ENCODE measurements at places on chromosomes 11 and 22.

DNA sequence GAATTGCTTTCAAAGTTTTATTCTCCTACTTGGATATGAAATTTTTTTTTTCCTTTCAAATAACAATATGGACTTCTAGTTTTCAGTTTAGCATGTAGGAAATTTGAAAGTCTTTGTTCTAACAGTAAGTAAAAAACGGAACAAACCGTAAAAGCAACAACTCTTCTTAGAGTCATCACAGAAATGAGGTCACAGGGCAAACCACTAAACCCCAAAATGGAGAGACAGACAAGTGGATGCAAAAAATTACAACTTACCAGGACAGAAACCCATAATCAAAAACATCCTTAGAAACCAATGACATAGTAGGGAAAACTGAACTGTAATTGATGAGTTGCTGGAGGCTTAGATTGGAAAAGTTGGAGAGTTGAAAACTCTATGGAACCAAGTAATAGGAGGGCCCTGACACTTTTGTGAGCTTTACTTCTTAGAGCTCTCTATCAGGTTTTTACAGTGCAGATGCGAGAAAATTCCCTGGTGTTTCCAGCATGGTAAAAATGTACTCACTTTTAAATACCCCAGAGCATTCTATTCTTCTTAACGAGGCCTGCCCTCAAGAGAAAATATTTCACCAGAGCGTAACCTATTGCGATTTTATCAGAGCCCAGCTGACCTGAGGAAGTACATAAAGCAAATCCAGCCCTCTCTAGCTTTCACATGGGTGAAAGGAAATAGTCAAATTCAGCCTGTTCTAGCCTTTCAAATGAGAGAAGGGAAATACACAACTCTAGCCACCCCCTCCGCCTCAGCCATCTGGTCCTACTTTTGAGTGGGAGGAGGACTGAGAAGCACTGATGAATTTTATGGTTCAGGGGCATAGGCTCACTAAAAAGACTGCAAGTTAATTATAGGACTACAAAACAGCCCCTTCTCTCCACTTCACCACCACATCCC is 39.1 kb downstream of the CASP12 start:
- no peak for DNase-seq

- DNase-seq: no peak
Observed at GRCh38 chr11:57339328-57339727, 1.2 kb downstream of the P2RX3 start.

DNA sequence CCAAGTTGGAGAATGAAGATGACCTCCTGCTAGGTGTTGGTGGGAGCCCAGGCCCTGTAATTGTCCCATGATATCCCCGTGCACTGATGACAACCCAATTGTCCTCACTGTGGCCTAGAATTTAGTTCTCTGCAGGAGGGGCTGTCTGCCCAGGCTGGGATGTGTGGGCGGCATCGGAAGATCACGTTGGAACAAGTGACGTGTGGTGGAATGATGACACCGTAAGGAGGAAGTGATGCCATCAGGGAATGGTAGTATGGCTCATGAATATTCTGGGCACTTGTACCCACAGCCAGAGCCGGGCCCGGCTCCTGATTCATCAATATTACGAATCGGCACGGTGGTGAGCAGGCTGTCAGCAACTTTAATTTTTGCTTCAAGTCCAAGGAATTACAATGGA is 111.6 kb downstream of the MIAT start:
- DNase-seq: no peak

DNA sequence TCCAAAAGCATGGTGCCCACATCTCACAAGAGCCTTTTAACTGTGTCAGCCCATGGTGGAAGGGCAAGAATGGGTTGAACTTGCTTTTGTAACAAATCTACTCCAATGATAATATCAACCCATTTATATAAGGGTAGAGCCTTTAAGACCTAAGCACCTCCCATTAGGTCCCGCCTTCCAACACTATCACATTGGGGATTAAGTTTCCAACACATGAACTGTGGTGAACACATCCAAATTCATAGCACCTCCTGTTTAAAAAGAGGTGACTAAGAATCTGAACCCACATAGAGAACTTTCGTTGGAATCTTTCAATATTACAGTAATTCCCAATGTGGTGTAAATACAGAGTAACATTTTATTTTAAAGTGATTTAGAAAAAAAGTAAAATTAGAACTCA is 9.2 kb upstream of the CNTF start:
- no peak for DNase-seq

DNA sequence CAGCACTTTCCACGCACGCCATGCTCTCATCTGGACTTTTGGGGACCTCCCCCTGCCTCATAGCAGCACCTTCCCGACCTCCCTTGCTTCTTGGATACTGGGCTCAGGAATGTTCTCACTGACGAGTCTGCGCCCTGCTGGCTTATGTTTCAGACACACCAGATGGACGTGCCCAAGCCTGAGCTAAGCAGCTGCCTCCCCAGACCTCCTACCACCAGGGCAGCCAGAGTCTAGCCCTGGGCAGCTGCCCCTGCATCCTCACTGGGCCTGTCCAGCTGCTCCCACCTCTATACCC is 13.2 kb upstream of the RGL4 start:
- DNase-seq: no peak

- DNase-seq: no peak
Observed at GRCh38 chr11:133238495-133238894, 293.8 kb downstream of the OPCML start.

GRCh38 chr11:68669301-68670090 is 14.8 kb upstream of the GAL start:
- no peak for DNase-seq

DNA sequence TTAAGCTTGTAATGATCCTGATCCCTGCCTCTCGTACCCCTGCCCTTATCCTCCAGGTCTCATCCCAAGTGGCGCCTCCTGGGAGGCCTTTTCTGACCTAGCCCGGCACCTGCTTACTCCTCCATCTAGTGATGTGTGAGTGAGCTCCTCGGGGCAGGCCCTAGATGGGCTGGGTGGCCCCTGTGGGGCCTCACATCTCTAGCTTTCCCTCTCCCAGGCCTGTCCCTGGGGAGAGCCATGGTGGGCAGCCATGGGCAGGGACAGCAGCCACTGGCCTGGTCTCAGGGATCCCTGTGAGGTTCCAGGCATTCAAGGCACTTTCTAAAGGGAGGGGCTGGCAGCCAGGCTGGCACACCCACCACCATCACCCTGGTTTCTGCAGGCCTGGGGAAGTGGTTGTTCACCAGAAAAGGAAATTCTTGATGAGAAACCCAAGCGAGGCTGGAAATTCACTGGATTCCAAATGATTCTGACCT is 27.9 kb downstream of the GNAZ start:
- no peak for DNase-seq

DNA sequence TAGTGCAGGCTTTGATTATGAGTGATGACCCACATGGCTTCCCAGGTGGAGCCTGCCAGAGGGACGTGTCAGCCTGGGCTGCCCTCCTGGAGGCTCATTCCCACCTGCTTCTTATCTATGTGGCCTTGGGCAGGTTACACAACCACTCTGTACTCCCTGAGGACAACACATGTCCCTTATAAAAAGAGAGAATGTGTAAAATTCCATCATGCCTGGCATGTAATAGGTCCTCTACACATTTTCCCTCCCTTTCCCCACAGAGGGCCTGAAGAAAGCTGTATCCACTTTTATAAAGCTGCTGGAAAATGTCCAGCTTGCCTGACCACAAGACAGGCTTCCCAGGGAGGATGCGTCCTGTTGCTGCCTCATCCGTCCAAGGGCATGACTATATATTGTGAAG is 55.0 kb upstream of the VSTM5 start:
- DNase-seq: no peak

DNA sequence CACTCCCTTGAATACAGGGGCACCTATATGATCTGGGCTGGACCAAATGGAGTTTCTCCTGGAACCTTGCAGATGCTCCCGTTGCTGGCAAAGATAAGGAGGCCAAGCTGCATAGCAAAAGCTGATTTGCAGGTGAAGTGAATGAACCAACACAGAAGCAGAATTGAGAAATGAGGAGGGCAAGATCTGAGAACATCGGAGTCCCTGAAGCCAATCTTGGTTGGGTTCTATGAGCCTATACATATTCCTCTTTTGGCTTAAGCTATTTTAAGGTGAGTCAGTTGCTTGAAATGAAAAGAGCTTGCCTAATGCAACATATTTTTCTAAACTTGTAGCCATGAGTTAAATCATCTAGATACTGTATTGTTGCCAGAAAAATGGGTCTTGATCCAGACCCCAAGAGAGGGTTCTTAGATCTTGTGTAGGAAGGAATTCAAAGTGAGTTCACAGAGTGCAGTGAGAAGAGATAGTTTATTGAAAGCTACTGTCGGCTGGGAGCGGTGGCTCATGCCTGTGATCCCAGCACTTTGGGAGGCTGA is 23.5 kb downstream of the WEE1 start:
- DNase-seq: no peak

DNA sequence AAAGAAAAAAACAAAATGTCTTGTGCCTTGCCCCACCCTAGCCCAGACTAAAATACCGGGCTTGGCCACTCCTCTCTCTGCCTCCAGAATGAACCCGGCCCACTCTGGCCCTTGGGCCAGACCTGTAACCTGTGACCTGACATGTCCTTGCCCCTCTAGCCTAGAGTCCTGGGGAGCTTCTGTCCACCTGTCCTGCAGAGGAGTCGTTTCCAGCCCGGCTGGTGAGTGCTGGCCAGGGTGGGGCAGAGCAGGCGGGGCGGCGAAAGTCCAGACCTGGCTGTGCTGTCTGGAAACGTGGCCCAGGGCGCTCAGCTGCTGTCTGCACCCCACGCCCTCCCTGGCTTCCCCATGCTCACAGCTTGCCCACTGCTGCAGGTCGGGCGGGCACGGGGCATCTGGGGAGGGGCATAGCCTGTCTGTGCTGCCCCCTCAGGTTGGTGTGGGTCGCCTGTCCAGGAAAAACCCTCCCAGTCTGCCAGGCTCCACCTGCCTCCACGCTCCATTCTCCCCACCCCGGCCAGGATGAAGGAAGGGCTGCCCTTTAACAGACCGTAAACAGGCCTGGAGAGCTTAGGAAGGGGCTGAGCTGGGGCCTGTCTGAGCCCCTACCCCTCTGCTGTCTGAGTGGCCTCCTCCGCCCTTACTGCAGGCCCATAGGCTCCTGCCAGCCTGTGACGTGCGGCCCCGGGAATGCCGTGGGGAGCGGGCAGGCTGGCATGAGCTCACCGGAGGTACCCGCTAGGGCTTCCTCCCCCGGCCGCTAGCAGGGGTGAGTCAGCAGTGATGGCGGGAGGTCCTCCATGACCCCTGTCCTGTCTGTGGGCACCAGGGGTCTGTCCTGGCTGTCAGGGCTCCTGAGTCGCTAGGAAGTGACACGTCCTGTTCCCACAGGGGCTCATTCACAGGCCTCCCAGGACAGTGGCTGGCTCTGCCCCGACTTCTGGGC is 1.9 kb downstream of the CD151 start:
- no peak for DNase-seq

DNA sequence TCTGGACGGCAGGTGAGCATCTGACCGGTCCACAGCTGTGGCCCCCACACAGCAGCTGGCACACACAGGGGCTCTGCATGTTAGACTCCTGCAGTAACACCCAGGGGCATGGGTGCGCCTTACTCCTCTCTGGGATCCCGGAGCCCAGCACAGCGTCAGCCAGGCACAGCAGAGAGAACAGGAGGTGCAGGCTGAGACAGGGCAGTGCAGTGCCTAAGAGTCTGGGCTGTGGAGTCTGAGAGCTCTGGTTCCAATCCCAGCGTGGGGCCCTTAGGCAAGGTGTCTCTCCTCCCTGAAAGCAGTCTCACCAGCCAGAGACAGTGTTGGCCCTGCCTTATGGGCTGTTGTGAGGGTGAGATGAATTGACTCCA is 2.3 kb downstream of the NUDT8 start:
- no peak for DNase-seq

- DNase-seq: no peak
Observed at GRCh38 chr11:71363721-71364120, 84.5 kb downstream of the DHCR7 start.

Data from KG1 (cell line).